ENCODE measurements at places on chromosomes 12 and 14.

GRCh38 chr12:29707846-29708245 is 75.9 kb downstream of the TMTC1 start:
- no peak for DNase-seq

- DNase-seq, result no peak
These were observed 1.8 kb downstream of the DCN start for GRCh38 chr12:91180582-91181395.

- DNase-seq, result no peak
These were observed 80.3 kb downstream of the WDR20 start for GRCh38 chr14:102220031-102220430.

- no peak for DNase-seq
These were observed 6.9 kb upstream of the HOXC4 start for GRCh38 chr12:54046809-54047159.

- DNase-seq, result no peak
These were observed 45.1 kb downstream of the DIP2B start for GRCh38 chr12:50549885-50550284.

- no peak for DNase-seq
These were observed 88.7 kb downstream of the PLBD1 start for GRCh38 chr12:14479004-14479403.

GRCh38 chr14:54902143-54902520 is 494 bp downstream of the GCH1 start:
- peak; percentile 52 for DNase-seq

DNA sequence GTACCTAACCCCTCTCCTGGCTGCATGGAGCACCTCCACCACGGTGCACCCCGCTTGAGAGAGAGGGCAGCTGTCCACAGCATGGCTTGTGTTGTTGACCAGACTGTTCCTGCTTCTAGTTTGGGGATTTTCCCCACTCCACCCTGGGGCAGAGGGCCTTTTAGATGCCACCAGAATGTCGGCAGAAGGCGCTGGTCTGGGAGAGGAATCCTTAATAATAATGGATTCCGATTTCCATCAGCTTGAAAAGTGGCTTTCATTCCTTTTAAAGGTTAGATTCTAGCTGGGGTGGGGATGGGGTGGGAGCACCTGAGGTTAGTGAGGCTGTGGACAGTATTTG is 1.8 kb downstream of the ESRRB start:
- no peak for DNase-seq

- DNase-seq, result no peak
These were observed 18.5 kb downstream of the TM7SF3 start for GRCh38 chr12:26995706-26996105.

DNA sequence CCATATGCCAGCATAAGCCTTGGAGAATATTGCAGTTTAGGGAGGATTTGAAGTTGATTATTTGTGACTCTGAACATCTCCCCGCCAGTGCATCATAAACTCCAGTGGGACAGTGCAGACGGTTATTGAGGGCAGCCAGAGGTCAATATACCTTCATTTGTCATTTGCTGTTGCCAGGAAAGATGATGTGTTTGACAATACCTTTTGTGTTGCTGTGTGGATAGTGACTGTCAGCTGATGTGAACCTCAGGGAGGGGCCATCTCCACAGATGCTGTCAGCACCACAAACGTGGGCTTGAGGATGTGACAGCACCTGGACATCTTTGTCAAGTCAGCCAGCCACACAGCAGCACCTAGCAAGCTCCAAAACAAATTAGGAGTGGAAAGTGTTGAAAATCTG is 11.5 kb downstream of the CCDC198 start:
- no peak for DNase-seq

- DNase-seq, result no peak
These were observed 14.1 kb upstream of the NUMB start for GRCh38 chr14:73472185-73473114.

DNA sequence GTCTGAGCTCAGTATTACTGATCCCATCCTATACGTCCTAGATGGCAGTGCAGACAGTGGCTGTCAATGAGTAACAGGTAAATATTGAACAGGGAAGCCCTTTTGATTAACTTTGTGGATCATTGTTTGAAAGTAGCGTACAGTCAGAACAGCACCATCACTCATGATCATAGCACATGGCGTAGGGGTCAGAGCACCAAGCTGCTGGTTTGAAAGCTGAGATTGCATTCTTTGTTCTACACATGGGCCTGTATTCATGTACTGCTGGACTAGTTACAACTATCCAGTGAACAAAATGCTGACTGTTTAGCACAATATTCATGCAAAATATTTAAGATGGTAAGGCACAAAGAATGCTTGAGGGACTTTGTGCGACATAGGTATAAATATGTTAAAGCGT is 131.8 kb downstream of the NPAS3 start:
- DNase-seq, result no peak

DNA sequence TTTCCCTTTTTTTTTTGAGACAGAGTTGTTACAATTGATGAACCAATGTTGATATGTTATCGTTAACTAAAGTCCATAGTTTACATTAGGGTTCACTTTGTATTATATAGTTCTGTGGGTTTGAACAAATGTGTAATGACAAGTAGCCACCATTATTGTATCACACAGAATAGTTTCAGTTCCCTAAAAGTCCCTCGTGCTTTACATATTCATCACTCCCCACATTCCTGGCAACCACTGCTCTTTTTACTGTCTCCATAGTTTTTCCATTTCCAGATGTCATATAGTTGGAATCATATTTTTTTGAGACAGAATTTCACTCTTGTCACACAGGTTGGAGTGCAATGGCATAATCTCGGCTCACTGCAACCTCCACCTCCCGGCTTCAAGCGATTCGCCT is 12.5 kb downstream of the HSD17B6 start:
- DNase-seq, result no peak

DNA sequence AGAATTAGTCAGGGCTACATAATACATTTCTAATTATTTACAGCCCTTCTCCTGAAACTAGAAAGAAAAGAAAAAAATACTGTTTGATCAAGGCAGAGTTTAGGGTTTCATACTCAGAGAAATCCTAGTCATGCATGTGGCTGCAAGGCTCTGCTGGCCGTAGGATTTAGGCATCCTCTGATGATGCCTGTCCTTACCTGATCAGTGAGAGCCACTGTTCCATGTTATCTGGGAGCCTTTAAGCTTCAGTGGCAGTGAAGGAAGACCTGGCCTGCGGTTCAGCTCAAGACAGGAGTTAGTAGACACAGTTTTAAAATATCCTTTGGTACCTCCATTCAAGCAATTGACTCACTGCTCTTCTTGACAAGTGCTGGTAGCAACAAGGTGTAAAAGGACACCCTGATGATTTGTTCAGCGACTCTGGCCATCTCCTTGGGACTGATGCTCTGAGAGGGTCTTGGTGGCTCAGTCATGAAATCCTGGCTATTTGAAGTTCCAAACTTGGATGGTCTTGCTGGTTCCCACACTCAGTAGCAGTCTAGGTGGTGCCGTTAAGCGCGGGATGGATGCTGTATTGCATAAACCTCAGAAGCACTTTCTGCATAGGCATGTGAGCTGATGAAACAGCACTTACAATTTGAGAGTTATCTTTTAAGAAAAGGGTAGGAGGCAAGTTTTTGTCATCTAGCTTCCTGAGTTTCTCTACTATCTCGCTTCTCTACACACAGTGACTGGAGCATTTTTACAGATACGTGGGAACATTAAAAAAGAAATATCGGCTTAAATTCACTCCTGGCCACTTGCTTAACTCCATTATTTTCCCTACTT is 162.0 kb downstream of the SAMD4A start:
- no peak for DNase-seq

DNA sequence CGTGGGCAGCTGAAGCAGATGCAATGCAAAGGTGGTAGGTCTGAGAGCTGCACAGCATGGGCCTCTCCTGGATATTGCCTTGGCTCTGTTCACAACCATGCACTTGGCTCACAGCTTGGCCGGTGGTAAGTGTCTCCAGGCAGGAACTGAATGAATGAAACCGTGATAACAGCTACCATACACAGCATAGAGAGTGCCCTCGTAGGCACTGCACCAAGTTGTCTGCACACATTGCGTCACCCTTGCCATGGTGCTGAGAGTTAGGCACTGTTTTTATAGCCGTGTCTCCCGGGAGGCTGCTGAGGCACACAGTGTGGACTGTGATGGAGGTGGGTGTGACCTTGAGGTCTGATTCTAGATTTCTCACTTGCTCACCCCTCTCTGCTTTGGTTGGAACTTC is 157.6 kb upstream of the VASH1 start:
- no peak for DNase-seq

DNA sequence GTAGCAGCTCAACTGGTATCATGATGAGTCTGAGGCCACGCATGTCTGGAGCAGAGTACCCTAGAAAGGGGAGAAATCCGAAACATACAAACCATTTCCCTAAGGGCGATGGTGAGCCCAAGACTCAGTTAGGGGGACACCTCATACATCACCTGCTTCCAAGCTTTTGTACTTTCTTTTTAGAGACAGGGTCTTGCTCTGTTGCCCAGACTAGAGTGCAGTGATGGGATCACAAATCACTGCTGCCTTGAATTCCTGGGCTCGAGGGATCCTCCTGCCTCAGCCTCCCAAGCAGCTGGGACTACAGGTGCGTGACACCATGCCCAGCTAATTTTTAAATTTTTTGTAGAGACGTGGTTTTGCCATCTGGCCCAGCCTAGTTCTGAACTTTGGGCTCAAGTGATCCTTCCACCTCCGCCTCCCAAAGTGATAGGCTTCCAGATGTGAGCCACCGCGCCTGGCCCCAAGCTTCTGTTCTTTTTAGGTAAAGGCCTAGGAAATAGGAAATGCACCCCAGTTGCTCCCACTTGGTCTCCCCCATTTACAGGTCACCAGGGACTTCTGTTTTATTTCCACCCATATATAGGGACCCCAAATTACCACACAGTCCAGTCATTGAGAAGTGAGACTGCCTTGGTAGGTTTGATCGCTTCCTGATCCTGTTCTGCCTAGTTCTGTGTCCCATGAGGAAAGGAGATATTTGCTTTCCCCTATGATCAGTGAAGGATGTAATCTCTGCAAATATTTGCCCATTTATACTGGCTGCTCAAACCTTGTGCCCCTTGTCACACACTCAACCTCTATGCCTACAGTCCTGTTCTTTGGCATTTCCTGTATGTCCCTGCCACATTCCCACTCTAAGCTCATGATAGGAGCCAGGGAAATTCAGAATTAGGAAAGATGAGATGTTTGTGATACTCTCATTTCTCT is at the start of gene APOF:
TSS of gene APOF (minus strand) at position 728 of the 930 bp plus-strand sequence. CDS start at position 616, 112 bp downstream.
- DNase-seq, result no peak

GRCh38 chr14:81068176-81068782 is 112.9 kb downstream of the TSHR start:
- DNase-seq, result no peak

DNA sequence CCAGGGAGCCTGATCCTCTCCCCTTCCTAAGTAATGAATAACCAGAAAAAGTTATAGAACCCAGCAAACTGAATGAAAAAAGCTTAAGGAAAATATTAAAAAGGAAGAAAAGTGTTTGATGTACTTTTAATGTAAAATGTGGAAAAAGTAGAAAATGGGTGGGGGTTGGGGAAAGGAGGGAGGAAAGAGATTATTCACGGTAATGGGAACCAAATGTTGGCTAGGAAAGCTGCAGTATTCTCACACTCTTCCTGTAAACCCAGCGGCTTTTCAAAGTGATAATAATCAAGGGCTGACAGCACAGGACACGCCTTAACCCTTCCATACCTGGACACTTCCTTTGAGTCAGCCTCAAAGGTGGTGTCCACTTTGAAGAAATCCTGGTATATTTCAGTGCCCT is 139.2 kb downstream of the TGFB3 start:
- no peak for DNase-seq

GRCh38 chr12:129337413-129337812 is 484.1 kb downstream of the GLT1D1 start:
- no peak for DNase-seq

- DNase-seq, result no peak
These were observed 200.9 kb downstream of the RPAP3 start for GRCh38 chr12:47504775-47505446.

- no peak for DNase-seq
These were observed 285.1 kb upstream of the NOS1 start for GRCh38 chr12:117646520-117646919.

DNA sequence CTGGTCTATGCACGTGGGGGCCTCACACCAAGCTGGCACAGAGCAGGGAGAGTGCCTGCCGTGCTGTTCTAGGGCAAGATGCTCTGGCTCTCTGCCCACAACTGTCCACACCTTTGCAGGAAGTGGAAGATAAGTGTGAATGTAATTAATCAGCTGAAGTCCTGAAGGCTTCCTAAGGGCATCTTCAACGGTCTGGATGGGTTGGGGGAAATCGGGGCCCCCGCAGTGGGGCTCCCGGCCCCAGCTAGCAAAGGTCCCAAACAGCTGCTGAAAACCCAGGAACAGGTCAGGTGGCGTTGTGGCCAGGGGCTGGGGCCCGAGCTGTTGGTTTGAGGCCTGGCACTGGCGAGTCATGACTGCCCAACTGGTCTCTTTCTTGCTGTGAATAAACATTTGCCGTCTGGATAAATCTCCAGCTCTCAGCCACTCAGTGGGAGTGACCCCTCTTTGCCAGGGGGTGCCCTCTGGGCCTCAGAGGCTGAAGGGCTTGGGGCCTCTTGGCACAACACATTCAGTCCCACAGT is 6.7 kb upstream of the SLC25A29 start:
- no peak for DNase-seq

DNA sequence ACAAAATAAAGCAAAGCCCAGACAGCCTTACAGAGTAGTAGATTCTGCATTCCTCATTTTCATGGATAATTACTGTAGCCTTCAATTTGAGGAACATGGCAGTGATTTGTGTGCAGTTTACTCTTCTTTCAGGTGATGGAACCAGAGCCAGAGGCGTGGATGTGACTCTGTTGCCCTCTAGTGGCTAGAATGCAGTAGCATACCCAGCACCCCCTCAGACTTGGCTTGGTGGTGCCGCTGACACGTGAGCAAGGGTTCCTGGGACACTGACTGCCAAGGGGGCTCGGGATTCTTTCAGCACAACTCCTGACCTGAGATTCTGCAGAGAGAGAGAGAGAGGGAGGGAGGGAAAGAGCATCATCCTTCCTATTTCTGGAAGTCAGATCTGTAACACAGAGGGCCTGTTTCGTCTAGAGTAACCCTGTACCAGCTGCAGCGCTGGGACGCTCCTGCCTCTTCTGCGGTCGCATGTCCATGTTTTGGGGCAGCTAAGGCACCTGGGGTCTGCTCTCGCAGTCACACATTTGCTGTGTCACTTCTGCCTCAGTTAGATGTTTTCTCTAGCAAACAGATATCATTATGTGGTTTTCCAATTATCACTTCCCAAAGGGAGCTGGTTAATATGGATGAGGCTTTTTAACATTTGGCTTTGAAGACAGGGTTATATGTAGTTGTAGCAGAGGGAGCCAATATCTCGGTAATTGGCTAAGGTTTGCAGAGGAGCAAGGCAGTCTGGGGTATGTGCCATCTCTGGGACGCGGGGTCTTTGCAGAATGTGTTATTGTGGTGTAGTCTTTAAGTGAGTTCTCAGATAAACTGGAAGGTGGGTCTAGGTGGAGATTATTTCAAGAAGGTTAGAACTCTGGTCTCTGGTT is 428.1 kb downstream of the NRXN3 start:
- peak; percentile 32 for DNase-seq

GRCh38 chr12:50564237-50564947 is 59.6 kb downstream of the DIP2B start:
- no peak for DNase-seq

- no peak for DNase-seq
These were observed 21.1 kb upstream of the LGALS3 start for GRCh38 chr14:55107766-55108554.

GRCh38 chr12:87766044-87766443 is 263.2 kb downstream of the C12orf50 start:
- no peak for DNase-seq

GRCh38 chr12:11702959-11703358 is 53.5 kb downstream of the ETV6 start:
- no peak for DNase-seq

Data from stimulated activated CD4-positive, alpha-beta T cell treated with anti-CD3 and anti-CD28 coated beads, Interleukin-12 subunit alpha, Interleukin-12 subunit beta, amount 100 ng/mL, for 24 hours (primary cell).